Aorta (tissue), 5 donors: ENCODE measurements at places on chromosomes 2 and 18.
A peak's percentile ranks its signal among the peaks of the same experiment; 100 is the strongest.

DNA sequence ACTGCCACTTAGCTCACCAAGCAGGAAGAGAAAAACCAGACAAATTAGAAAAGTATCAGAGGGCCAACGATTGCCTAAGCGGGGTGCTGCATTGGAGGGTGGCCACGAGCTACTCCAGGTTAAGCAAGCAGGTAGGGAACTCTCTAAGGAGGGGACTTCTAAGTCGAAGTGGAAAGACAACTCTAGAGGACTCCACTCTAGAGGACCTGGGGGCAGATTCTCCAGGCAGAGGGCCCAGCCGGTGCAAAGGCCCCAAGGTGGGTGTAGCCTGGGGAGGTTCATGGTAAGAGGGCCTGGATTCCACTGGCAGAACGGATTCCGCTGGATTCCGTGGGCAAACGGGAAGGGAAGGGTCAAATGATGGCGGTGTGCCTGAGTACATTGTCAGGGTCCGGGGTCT lies 12.7 kb downstream of the FBLN7 start:
- H3K27me3 ChIP-seq: no peaks in the 10 kb centered on the region
- DNase-seq: no peak
- H3K4me3 ChIP-seq: no peak overlapping the region
- H3K27ac ChIP-seq: no peak overlapping the region
- no peaks in the 10 kb centered on the region for H3K36me3 ChIP-seq

DNA sequence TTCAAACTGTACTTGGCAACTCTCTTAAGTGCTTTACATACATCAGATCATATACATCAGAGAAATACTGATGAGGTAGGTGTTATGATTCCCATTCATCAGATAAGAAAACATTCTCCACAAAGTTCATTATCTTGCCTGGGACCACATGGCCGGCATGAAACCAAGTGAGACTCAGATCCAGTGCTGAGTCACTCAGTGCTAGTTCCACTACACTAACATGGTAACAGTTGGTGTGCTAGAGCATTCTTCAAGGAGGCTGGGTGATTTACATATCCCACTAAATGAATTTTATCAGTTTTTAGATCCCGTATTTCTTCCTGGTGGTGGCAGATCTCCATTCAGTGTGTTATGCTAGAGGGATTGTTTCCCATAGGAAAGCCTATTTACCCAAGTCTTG lies 772.0 kb downstream of the CNTNAP5 start:
- no peak overlapping the region for H3K27ac ChIP-seq
- H3K4me3 ChIP-seq: no peak overlapping the region
- no peaks in the 10 kb centered on the region for H3K27me3 ChIP-seq
- no peaks in the 10 kb centered on the region for H3K4me1 ChIP-seq
- H3K36me3 ChIP-seq: no peaks in the 10 kb centered on the region
- DNase-seq: no peak

- no peak for DNase-seq
- H3K4me3 ChIP-seq: no peak overlapping the region
- no peaks in the 10 kb centered on the region for H3K27me3 ChIP-seq
- H3K27ac ChIP-seq: no peak overlapping the region
Observed at GRCh38 chr2:20544153-20544747, 97.4 kb downstream of the RHOB start.

- no peaks in the 10 kb centered on the region for H3K36me3 ChIP-seq
- no peak for DNase-seq
- H3K4me3 ChIP-seq: no peak overlapping the region
- no peak overlapping the region for H3K27ac ChIP-seq
- H3K27me3 ChIP-seq: no peaks in the 10 kb centered on the region
Observed at GRCh38 chr2:31556940-31557339, 23.8 kb downstream of the SRD5A2 start.

DNA sequence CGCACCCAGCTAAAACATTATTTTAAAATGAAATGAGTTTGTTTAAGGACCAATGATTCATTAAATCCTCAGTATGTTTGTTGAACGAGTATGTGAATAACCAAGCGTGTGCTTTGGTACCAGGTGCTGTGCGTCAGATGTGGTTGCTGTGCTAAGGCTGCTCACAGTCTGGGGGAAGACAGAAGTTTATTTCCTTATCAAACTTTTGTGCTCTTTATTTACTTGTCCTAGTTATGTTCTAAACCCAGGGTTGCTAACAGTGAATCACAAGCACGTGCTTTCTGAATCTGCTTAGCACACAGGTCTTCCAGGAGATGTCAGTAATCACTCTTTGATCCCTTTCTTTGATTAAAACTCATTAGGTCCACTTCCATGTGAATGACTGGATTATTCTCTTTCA lies 37.0 kb downstream of the RAPGEF4 start:
- H3K4me1 ChIP-seq: no peaks in the 10 kb centered on the region
- no peak overlapping the region for H3K27ac ChIP-seq
- no peak for DNase-seq
- no peak overlapping the region for H3K4me3 ChIP-seq
- no peaks in the 10 kb centered on the region for H3K36me3 ChIP-seq

DNA sequence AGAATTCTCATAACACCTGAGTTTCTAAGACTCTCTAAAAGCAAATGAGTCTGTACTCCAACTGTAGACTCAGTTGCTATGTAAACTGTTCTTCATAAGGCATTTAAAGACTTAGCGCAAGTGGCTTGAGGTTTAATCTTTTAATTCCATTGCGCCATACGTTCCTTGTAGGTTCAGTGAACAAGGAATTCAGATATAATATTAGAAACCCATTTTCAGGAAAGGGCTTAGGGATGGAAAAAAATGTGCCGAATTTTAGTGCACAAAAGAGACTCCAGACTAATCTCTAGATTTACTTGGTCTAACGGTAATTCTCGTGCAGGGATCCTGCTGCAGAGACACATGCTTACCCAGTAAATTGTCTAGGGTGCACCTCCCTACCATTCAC lies 268.9 kb upstream of the TANK start:
- H3K4me3 ChIP-seq: no peak overlapping the region
- no peaks in the 10 kb centered on the region for H3K36me3 ChIP-seq
- no peaks in the 10 kb centered on the region for H3K4me1 ChIP-seq
- no peak overlapping the region for H3K27ac ChIP-seq
- DNase-seq: no peak
- H3K27me3 ChIP-seq: no peaks in the 10 kb centered on the region

DNA sequence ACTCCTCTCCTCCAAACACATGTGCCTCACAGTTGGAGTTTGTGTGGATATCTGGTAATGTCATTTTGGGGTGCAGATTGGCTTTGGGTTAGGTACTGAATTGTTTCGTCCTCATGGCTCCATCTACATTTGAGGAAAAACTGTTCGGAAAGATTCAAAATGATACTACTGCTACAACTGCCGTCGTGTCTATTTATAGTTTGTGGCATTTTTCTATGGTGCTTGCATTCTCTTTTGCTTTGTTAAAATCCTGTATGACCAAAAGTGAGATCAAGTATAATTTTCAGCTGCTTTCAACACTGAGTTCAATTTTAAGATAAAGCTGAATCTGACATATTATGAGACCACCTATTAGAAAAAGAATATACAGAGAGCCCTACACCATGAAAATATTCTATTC lies 176.3 kb upstream of the DSEL start:
- no peak for DNase-seq
- H3K36me3 ChIP-seq: no peaks in the 10 kb centered on the region
- H3K4me3 ChIP-seq: no peak overlapping the region
- no peaks in the 10 kb centered on the region for H3K4me1 ChIP-seq

DNA sequence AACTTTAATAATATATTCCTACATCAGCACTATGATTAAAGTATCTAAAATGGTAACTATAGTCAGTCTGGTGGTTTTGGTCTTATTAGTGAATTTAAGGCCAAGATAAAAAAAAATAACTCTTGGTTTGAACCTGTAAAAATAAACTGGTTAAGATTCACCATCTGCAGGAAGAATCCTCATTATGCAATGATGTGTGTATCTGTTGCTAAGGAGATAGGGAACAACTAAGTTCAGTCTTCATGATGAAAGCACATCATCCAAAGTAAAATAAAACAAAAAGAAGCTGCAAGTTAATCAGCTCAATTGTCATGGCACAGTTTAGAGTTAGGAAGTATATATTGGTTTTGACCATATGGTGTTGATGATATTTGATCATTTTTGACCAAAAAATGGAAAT lies 466.0 kb downstream of the NYAP2 start:
- H3K36me3 ChIP-seq: no peaks in the 10 kb centered on the region
- DNase-seq: no peak
- no peaks in the 10 kb centered on the region for H3K4me1 ChIP-seq
- H3K27ac ChIP-seq: no peak overlapping the region

GRCh38 chr2:171319164-171319810 lies 114.5 kb downstream of the METTL8 start:
- no peak overlapping the region for H3K27ac ChIP-seq
- peaks cover 3% of the 10 kb centered on the region for H3K4me1 ChIP-seq
- no peak overlapping the region for H3K4me3 ChIP-seq
- no peaks in the 10 kb centered on the region for H3K36me3 ChIP-seq
- no peaks in the 10 kb centered on the region for H3K27me3 ChIP-seq
- no peak for DNase-seq

DNA sequence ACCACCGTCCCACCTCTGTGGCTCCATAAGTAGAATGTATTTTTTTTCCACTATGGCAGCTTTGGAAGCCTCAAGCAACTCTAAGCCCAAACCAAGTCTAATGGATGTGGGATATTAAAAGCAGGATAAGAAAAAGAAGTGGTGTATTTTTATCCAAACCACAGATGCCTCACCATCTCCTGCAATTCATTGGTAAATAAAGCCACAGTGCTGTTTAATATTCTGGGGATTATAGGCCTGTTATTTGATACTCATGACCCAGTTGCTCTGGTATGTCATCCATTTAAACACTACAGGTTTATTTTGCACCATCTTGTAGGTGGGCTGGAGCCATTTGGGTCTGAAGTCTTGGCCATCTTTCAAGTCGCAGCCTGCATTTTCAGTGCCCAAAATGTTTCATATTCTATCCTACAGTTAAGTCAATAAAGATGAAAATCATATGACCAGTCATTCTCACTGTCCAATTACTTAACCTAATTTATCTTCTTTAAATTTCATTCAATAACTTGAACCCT lies 279.5 kb upstream of the EPHA4 start:
- peaks cover 2% of the 10 kb centered on the region for H3K27me3 ChIP-seq
- H3K4me3 ChIP-seq: no peak overlapping the region
- no peaks in the 10 kb centered on the region for H3K4me1 ChIP-seq
- no peak overlapping the region for H3K27ac ChIP-seq

- no peak overlapping the region for H3K4me3 ChIP-seq
- no peaks in the 10 kb centered on the region for H3K36me3 ChIP-seq
- no peaks in the 10 kb centered on the region for H3K4me1 ChIP-seq
- H3K27ac ChIP-seq: no peak overlapping the region
- DNase-seq: no peak
- no peaks in the 10 kb centered on the region for H3K27me3 ChIP-seq
Observed at GRCh38 chr2:150156876-150157275, 330.6 kb downstream of the RND3 start.

- no peak overlapping the region for H3K27ac ChIP-seq
- H3K36me3 ChIP-seq: no peaks in the 10 kb centered on the region
- H3K4me1 ChIP-seq: no peaks in the 10 kb centered on the region
- DNase-seq: peak; percentile 60
- no peak overlapping the region for H3K4me3 ChIP-seq
- no peaks in the 10 kb centered on the region for H3K27me3 ChIP-seq
Observed at GRCh38 chr2:235833971-235834620, 334.1 kb downstream of the GBX2 start.

DNA sequence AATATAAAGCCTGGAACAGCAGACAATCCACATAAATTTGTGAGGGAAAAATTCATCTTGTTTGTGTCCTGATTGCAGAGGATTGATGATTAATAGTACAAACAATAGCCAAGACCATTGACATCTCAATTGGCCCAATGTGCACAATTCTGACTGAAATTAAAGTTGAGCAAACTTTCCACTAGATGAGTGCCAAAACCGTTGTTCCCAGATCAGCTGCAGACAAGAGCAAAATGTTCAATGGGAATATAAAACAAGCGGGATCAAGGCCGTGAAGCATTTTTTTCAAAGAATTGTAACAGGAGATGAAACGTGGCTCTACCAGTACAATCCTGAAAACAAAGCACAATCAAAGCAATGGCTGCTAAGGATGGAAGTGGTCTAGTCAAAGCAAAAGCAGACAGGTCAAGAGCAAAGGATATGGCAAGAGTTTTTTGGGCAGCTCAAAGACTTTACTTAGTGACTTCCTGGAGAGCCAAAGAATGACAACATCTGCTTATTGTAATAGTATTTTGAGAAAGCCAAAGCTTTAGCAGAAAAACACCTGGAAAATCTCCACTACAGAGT lies 55.9 kb upstream of the KIF5C start:
- no peak overlapping the region for H3K4me3 ChIP-seq
- no peaks in the 10 kb centered on the region for H3K4me1 ChIP-seq
- no peaks in the 10 kb centered on the region for H3K27me3 ChIP-seq
- no peaks in the 10 kb centered on the region for H3K36me3 ChIP-seq

DNA sequence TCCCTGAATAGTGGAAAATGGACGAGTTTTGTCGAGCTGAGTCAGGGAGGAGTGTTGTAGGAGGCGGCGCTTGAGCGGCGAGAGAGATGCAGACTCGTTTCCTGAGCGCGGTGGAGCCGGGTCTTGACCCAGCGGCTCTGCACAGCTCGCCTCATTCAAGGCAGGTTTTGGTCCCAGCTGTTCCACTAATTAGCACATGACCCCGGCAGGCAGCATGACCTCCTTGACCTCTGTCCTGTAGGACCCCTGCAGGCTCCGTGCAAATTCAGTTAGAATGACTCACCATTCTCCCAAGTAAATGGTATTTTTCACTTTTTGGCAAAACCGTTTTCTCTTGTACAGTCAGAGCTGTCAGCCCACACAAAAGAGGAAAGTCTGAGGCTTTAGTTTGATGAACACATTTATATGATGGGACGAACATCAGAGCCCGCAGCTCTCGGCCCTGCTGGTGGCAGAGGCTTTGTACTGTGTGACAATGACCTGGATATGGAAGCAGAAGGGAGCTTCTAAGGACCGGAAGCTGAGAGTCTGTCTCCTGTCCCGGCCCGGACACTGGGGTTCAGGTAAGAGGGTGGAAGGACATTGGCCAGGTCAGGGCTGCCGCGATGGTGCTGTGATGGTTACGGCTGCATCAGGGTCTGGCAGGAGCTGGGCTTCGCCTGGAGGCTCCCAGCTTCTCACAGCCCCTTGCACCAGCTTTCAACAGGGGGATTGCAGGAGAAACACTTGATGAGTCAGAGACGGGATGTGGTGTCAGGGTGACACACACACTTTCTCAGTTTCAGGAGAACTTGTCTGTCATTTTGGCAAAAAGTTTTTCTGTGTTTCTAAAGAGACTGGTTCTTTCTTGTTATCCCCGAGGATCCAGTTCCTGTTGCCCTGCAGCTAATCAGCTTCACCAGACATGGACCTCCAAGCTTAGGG lies 29.9 kb upstream of the ALKAL2 start:
- no peak for DNase-seq
- no peaks in the 10 kb centered on the region for H3K4me1 ChIP-seq
- no peak overlapping the region for H3K27ac ChIP-seq
- no peak overlapping the region for H3K4me3 ChIP-seq
